Panc1 (cell line): ENCODE measurements at places on chromosomes 5 and 9.

DNA sequence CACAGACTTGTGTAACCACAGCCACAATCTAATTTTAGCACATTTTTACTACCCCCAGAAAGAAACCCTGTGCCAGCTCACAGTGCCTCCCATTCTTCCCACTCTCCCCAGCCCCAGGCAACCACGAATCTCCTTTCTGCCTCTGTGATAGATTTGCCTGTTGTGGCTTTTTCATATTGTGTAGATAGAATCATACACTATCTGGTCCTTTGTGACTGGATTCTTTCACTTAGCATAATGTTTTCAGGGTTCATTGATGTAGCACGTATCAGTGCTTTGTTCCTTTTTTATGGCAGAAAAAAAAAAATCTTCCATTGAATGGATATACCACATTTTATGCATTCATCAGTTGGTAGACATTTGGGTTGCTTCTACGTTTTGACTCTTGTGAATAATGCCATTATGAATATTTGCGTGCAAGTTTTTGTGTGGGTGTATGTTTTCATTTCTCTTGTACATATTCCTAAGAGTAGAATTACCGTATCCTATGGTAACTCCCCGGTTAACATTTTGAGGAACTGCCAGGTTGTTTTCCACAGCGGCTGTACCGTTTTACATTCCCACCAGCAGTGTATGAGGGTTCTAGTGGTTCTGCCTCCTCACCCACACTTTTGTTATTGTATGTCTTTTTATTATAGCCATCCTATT is 64.5 kb downstream of the RCL1 start:
- DNase-seq: no peak

GRCh38 chr9:135797507-135798262 is 95.7 kb downstream of the KCNT1 start:
- no peak for DNase-seq

DNA sequence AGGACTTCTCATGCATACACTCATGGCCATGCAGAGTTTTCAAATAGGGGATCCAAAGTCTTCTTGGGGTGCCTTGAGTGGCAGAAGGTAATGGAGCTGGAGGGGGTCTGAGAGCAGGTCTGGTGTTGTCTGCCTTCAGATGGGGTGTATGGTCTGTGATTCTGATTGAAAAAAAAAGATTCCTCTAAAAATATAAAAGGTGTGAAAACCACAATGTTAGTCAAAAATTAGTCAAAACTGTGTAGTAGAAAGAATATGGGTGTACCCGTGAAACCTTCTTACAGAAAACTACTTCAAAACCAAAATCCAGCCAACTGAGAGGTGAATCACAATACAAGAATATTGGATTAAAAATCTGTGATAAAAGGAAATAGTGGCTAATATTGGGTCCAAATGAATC is 20.1 kb downstream of the DOCK2 start:
- no peak for DNase-seq

DNA sequence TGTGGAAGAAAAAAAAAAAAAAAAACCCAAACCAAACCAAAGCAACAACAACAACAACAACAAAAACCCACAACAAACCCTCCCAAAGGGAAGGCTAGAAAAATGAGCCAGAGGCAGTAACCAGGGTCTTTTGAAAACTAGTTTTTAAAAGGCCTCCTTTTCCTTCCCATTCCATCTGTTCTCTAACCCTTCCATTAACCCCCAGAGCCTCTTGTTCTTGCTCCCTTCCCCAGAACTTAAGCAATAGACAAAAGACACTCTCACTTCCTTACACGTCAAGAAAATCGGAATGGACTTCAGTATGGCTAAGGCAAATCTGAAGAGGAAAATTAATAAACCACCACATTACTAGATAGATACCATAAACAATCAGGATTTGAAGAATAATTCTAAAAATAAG is 292.8 kb downstream of the ARL15 start:
- DNase-seq: no peak
